ENCODE measurements at places on chromosomes 4 and X. TPM values are rescaled to one million over a fixed set of nuclear protein-coding genes. Genes with fewer than 3 reads are reported as not detected.

DNA sequence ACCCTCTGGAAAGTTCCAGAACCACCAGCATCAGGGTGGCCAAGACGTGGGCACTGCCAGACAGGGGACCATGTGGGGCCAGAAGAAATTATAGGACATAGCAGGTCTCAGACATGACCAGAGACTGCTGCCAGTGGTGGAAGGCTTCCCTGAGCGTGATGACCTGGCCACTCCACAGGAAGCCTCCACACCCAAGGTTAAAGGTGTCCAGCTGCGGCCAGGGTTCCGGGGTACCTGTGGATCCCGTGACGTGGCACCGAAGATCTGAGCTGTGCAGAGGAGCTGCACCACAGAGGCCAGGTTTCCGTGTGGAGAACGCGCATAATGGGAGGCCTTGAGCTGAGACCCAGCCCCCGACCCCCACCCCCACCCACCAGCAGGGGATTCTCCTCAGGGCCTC lies 16.4 kb upstream of the CTBP1 start:
- DNase-seq: no peak

DNA sequence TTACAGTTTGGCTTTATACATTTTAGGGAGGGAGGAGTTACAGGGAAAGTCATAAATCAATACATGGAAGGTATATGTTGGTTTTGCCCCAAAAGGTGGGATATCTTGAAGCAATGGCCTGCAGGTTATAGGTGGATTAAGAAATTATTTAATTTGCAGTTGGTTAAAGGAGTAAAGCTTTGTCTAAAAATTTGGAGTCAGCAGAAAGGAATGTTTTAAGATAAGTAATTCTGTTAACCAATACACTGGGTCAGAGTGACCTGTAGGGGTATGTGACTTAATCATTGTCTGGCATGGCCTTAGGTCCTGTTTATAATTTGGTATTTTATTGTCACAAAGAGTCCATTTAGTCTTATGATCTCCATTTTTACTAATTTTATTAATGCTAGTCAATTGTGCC lies 115.0 kb downstream of the AGTR2 start:
- DNase-seq: no peak

- no peak for DNase-seq
Observed at GRCh38 chr4:47749060-47749459, 88.8 kb downstream of the CORIN start.

DNA sequence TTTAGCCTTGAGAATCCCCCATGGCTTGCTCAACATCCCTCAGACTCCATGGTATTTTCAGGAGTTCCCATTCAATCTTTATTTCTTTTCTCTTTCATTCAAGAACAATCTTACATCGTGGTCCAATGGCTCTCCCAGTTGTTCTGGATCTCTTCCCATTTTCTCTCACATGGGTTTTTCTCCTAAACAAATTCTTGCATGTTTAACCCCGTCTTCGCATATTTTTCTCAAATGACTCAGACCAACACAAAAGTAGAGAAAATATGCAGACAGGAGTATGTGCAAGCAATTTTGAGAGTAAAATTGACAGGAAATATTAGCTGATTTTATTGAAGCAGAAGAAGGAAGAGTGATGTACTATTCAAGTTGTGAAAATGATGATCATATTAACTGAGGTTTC lies 396.4 kb upstream of the TRAM1L1 start:
- no peak for DNase-seq

DNA sequence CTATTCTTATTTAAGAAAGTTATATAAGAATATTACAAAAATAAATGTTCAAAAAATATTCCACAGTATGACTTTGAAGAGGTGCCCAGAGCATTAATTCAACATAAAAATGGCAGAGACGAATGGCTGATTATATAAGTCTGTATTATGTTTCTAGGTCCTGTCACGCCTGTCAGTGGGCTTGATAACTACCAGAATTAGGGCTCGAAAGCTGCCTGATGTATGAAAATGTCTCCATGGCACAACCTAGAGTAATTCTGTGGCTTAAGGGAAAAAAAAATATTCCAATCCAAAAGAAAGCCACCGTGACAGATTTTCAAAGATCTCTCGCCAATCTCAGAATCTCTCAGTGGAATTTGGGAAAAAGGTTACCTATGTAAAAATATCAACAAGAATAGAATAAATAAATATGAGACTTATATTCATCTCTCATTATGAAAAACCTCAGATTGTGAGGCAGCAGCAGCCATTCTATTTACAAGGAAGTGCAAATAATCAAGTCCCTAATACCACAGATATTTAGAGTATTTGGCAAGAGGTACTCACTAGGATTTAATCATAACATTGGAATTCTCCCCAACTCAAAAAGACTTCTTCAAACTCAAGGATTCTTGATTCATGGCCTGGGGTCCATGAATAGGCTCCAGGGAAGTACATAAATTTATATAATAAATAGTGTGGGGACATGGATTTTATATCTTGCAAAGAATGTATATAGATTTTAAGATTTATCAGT lies 489.1 kb upstream of the INTU start:
- peak; percentile 27 for DNase-seq

- no peak for DNase-seq
Observed at GRCh38 chrX:8657883-8658282, 74.1 kb downstream of the ANOS1 start.

GRCh38 chr4:113750734-113751133 lies 10.8 kb downstream of the CAMK2D start:
- no peak for DNase-seq

DNA sequence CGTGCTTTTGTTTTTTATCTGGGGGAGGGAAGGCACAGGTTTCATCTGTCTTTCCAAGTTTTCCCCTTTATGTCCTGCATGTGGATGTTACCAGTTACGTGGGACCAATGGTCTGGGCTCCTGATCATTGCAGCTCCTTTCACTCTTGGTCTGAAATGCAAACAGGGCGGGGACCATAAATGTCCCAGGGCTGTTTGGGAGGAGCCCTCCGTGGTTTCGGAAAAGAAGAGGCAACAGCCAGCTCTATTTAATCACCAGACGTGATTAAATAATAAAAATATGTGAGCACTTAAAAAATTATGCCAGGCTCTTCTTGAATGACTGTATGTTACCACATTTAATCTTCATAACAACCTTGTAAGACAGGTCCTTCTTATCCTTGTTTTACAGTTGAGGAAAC lies 30.8 kb upstream of the C1GALT1C1 start:
- no peak for DNase-seq

GRCh38 chr4:135508006-135508714 lies 1306.6 kb upstream of the PABPC4L start:
- no peak for DNase-seq

DNA sequence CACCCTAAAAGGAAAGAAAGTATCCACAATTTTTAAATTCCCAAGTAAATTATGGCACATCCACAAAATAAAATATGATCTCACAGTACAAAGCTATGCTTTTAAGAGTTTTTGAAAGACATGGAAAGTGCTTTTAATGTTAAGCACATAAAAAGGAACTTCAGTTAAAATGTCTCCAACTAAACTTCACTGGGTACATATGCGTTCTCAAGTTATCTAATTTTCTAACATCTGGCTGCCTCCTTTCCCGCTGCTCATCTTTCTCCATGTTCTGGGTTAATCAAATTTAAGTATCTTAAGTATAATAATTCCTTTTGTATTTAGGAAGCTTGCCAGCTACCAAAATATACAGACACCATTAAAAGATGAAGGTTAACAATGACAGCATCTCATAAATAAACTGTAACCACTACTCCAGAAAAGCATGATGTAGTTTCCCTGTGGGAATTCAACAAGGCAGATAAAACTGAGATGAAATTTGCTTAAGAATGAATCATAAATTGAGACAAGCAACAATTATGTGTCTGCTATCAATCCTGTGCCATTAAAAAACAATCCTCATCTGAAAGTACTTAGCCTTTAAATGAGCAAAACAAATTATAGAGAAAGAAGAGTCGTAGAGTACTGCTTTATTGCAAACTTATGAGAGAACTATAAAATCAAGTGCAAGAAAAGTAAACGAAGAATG lies 25.1 kb downstream of the PRSS12 start:
- DNase-seq: peak; percentile 55

- DNase-seq: no peak
Observed at GRCh38 chr4:184620212-184620867, 28.9 kb downstream of the CASP3 start.

DNA sequence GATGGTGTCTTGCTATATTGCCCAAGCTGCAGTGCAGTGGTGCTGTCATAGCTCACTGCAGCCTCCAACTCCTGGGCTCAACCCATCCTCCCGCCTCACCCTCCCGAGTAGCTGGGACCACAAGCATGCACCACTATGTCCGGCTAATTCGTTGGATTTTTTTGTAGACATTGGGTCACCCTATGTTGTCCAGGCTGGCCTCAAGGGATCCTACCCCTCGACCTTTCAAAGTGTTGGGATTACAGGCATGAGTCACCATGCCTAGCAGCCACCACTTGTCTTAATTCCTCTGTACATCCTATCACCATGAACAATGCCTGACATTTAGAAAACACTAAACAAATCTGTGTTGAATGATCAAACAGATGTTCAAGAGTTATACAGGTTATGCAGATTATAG lies 76.7 kb downstream of the NLGN4X start:
- no peak for DNase-seq

GRCh38 chr4:10816571-10816970 lies 132.0 kb upstream of the CLNK start:
- DNase-seq: no peak

- DNase-seq: no peak
Observed at GRCh38 chrX:50615570-50616158, 145.0 kb upstream of the DGKK start.

GRCh38 chr4:92566269-92566668 lies 262.5 kb downstream of the GRID2 start:
- DNase-seq: no peak

GRCh38 chrX:101906136-101906796 lies 25.6 kb downstream of the ZMAT1 start:
- DNase-seq: peak; percentile 2

DNA sequence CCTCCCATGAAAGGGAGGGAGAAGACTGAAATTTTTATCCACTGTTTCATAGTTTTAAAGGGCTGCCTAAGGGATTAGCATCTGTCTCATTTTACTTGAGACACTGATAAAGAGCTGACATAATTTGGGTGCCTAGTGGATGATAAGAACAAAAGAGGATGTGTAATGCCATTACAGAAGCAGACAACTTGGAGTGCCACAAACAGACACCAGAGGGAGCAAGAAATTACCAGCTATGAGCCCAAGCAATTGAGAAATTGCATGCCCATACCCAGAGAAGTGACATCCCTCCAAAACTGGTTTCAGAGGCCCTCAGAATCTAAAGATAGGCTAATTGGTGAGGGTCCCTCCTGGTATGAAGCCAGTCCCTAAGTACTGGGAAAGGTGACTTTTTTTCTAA lies 38.5 kb upstream of the POU3F4 start:
- DNase-seq: peak; percentile 25

GRCh38 chr4:123913598-123913997 lies 517.0 kb downstream of the SPRY1 start:
- DNase-seq: no peak

GRCh38 chr4:6560416-6561172 lies 14.4 kb upstream of the MAN2B2 start:
- DNase-seq: no peak

- no peak for DNase-seq
Observed at GRCh38 chr4:153757407-153757806, 2.4 kb downstream of the RNF175 start.

GRCh38 chrX:136048446-136048845 lies 63.2 kb downstream of the SLC9A6 start:
- DNase-seq: no peak

GRCh38 chr4:88989990-88990389 lies 67.0 kb downstream of the FAM13A start:
- DNase-seq: no peak

- DNase-seq: no peak
Observed at GRCh38 chr4:117375101-117375500, 289.7 kb upstream of the TRAM1L1 start.

DNA sequence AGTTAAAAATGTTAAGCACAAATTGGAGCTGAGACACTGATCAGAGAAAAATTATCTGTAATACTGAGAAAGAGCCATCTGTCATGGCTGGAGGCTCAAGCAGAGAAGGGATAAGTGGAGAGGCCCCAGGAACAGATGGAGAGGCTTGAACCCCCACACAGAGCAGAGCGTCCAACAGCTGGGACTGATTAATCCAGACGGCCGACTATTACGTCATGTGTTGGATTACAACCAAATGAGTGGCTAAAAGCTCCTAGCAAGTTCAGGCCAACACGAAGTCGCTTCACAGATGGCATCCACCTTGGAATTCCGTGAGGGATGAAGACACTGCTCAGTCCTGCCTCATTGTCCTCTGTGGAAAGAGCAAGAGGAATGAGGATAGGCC lies 57.7 kb upstream of the ATXN3L start:
- peak; percentile 80 for DNase-seq

DNA sequence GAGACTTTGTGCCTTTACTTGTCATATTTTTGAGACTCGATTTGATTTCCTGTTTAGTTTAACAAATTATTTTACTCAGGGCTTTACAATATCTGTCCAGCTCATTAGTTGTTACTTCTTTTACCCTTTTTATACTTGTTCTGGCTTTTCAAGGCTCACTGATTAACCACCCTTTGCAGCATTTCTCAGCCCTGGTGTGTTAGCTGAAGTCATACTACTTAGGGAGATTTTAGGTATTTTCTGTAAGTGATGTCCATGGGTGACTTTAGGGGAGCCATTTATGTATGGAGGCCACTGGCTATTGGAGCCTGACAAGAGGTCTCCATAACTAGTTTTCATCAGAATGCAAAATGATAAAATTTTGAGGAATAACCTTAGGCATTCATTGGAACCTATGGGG lies 147.2 kb downstream of the RPA4 start:
- DNase-seq: no peak

GRCh38 chrX:13770013-13770535 lies 35.5 kb downstream of the OFD1 start:
- no peak for DNase-seq

DNA sequence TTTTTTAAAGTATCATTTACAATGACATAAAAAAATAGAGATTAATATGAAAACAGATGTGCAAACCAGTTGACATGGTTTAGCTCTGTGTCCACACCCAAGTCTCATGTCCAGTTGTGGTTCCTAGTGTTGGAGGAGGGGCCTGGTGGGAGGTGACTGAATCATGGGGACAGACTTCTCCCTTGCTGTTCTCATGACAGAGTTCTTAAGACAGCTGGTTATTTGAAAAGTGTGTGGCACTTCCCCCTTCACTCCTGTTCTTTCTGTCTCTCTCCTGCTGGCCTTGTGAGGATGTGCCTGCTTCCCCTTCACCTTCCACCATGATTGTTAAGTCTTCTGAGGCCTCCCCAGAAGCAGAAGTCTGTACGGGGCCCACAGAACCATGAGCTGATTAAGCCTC lies 23.8 kb downstream of the CNOT6L start:
- DNase-seq: no peak

- peak; percentile 65 for DNase-seq
Observed at GRCh38 chr4:41209187-41209586, 5.2 kb downstream of the APBB2 start.

- DNase-seq: no peak
Observed at GRCh38 chr4:78669453-78669852, 106.7 kb upstream of the BMP2K start.

GRCh38 chr4:58477950-58478349 lies 1367.8 kb upstream of the IGFBP7 start:
- no peak for DNase-seq

Gene GABRB1
- not detected for total RNA-seq

Gene PABPC5
- 0.87 TPM for total RNA-seq

Gene TBC1D9
- 23.6 TPM for total RNA-seq

Gene TLR7
- not detected for total RNA-seq

Gene WDR44
- 22.2 TPM for total RNA-seq

Gene NSUN7
- total RNA-seq: 10.4 TPM

Gene TMPRSS11D
- not detected for total RNA-seq

Gene UCHL1
- total RNA-seq: 29.2 TPM

Gene EVC
- 346 TPM for total RNA-seq

Gene RBMXL3
- total RNA-seq: not detected

Gene FOXP3
- total RNA-seq: not detected

Gene TRIM2
- total RNA-seq: 327 TPM

Gene GPR34
- total RNA-seq: 0.45 TPM

Gene SAT1
- total RNA-seq: 499 TPM

All from stomach (tissue), 19 donors.